ENCODE measurements at places on chromosomes 5 and 9.

DNA sequence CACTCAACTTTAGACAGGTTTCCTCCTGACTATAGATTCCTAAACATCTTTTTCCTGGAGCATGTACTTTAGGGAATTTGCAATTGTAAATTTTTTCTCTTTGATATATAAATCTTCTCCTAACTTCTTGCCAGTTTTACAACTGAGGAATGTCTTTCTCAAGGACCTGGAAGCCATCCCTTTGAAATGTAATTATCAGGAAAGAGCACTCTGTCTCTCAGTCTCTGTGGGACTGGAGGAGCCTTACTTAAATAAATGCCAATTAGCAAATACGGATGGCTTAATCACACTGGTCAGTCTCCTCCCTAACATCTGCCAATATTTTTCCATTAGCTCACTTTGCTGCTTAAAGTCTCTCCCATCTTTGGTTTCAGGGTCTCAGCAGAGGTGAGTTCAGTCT, 344.3 kb upstream of the ARRDC3 start:
- no peak for DNase-seq

DNA sequence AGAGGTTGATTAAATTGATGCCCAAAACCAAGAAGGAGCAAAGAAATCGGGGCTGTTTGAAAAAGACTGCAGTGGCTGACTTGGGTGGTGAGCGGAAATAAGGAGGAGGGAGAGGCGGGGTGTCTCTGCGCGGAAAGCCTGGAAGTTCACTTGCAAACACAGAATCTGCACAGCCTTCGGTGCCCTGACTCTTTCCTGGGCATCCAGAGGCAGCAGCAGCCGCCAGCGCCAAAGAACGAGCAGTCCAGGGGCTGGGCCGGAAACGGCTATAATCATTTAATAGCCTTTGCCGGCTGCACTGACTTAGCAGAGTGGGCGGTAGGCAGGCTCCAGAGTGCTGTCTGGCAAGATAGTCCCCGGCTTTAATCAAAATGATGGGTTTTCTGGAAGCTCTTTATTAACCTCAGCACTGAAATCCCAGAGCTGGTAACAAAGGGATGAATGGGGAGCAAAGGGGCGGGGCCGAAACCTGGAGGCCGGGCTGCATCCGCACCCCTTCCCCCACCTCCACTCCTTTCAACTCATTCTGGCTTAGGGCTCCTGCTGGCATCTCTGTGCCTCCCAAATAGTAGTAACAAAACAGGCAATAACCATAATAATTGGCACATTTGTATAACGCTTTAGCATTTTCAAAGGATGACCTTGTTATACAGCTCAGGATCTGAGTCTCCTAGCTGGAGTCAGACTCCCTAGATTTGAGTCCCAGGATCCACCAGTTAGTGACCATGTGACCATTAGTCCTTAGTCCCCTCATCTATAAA, 35.7 kb downstream of the PCDHAC2 start:
- peak; percentile 37 for DNase-seq

DNA sequence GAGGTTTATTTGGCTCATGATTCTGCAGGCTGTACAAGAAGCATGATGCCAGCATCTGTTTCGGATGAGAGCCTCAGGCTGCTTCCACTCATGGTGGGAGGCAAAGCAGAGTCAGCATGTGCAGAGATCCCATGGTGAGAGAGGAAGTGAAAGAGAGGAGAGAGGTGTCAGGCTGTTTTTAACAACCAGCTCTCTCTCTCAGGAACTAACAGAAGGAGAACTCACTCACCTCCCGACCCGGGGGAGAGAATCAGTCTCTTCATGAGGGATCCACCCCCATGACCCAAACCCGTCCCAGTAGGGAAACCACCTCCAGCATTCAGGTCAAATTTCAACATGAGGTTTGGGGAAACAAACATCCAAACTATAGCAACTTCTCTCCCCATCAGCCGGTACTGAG, 187.7 kb downstream of the ENC1 start:
- no peak for DNase-seq

GRCh38 chr5:132267166-132267739, 9.8 kb downstream of the PDLIM4 start:
- no peak for DNase-seq

DNA sequence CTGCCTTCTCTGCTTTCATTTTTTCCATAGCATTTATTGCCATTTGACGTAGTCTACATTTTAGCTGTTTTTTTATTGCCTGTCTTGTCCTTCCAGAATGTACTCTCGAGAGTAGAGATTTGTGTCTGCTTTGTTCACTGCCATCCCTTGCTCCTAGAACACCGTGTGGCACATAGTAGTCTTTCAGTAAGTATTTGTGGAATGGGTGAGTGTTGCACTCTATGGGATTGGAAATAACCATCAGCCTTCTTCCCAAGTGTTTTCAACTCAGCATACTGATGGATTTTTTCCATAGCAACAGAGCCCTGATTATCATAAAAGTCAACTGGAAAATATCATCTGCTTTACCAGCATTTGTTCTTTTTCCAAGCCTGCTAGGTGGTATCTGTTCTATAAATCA, 462.6 kb downstream of the ENC1 start:
- no peak for DNase-seq

GRCh38 chr5:65861830-65862241, 64.5 kb upstream of the ERBIN start:
- no peak for DNase-seq

DNA sequence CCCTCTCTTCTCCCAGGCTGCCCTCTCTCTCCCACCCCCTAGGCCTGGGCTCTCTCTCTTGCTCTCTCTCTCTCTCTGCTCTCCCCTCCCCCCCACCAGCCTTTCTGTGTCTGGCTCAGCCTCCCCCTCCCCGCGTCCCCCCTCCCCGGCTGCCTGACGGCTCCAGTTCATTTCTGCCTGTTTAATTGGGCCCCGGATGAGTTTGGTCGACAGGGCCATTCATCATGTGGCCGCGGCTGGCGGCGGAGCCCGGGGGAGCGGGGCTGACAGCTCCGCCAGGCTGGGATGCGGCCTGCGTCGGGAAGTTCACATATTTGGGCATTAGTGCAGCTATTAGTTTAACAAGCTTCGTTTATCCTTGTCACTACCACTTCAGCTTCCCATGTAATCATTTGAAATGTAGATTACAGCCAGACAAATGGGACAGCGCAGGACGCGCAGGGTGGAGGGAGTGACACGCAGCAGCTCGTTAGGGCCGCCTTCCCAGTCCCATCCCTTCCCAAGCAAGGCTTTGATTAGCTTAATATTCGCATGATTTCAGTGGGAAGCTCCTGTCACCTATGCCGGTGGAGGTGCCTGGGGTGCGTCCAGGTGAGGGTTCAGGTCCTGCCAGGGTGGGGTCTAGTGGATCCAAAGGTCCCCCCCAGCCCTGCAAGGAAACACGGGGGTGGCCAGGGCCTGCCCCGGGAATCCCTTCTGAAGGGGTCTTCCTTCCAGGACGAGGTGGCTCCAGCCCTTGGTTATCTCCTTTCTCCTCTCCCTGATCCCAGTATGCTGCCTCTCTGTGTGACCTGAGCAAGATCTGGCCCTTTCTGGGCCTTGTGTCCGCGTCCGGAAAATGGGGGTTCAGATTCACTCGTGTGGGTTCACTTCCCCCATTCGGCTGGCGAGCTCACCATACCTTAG, 214.8 kb downstream of the PAX5 start:
- DNase-seq = no peak

GRCh38 chr9:113042884-113043657, 13.5 kb downstream of the ZFP37 start:
- DNase-seq = no peak

- DNase-seq = no peak
Measured at GRCh38 chr9:14135421-14135820, 178.5 kb downstream of the NFIB start.

DNA sequence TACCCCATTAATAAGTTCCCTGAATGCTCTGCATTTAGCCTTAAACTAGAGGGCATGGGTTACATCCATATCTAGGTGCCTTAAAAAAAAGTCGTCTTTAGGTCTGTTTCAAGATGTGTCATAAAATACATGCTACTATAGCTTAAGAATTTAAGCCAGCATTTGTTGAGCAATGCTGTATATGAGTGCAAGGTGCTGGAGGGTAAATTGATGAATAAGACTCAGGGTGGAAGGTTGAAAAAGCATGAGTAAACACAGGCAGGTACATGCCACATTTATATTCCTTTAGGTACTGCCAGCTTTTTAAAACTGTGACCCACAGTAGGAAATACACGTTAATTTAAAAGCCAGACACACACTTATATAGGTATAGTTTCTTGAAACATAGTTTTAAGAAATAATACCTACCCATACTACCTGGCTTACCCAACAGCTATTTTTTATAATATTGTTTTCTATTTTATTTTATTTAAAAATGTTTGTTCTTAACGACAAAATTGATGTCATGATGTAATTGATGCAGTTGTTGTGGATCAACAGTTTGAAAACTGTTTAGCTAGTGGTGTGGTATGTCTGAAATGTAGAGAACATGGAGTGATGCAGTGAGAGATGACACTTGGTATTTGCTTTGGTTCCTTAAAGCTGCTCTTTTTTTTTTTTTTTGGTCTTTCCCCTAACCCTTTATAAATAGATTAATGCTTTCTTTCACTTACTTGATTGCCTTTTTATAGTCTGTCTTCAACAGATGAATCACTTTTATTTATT, 3.9 kb downstream of the HMGCR start:
- DNase-seq = no peak

DNA sequence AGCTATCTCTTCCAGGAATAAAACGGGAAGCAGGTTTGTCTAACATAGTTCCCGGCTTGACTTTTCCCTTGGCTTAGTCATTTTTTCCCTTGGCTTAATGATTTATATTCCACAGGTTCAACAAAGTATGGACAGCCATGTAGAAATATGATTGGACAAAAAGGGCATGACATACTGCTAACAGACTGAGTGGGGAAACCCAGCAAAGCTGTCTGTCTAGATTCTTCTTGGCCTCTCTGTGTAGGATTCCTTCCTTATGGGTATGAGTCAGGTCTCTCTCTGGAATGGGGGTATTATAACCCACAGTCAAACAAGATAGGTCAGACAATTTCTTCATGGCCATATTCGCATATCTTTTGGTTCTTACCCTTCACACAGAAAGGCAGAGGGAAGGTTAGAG, 5.7 kb upstream of the MTAP start:
- no peak for DNase-seq

- DNase-seq = peak; percentile 11
Measured at GRCh38 chr5:90020575-90021538, 388.7 kb downstream of the CETN3 start.

DNA sequence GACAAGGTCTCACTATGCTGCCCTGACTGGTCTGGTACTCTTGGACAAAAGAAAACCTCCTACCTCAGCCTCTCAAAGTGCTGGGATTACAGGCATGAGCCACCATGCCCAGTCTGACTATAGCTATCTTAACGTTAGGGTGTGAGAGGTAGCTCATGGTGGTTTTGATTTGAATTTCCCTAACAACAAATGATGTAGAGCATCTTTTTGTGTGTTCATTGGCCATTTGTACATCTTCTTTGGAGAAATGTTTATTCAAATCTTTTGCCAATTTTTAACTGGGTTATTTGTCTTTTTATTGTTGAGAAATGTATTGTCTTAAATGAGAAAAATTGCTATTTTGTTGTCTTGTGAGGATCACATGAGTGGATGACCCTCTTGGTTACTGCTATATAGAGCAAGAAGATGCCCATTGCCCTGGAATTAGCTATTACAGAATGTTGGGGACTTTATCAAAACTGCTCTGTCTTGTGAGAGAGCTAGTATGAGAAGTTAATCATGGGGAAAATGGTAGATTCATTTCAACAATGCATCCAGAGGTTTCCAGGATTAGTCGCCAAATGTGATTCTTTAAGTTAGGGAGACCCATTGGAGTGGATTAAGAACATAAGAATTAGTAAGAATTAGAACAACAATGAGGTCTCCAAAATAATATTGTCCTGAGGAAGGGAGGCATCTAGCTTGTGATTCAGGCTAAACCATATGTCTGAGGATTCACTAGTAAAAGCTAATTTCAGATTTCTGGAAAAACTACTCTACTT, 124.3 kb upstream of the MOCS2 start:
- no peak for DNase-seq

DNA sequence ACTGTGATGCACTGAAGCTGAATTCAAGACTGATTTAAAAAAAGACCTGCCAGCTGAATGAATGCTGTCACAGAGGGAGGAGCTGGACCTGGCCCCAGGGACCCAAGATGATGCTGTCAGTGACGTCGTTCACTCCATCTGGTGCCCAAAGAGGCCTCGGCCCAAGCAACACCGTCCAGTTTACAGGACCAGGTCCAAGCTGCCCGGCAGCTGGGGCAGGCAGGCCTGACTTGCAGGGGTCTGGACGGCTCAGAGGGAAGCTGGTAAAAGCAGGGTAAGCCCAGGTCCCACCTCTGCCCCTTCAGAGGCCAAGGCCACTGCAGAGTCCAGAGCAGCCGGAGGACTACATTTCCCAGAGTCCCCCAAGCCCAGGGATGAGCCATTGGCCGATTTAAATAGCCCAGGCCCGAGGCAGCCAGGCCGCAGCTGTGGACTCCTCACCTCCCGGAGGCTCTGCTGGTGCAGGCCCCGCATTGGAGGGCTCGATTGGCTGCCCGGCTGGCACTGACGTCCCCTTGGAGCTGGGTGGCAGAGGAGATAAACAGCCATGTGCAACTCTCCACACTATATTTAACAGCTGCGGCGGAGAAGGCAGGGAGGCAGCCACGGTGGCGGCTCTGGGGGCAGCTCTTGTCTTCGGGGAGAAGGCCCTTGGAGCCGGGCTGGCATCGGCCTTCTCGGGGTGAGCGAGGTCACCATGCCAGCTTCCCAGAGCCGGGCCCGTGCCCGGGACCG, at the start of gene PLPP7:
PLPP7 (plus strand) TSS at position 423 of the 735 bp plus-strand sequence; CDS start at position 698, 275 bp downstream.
- DNase-seq = peak; percentile 26

DNA sequence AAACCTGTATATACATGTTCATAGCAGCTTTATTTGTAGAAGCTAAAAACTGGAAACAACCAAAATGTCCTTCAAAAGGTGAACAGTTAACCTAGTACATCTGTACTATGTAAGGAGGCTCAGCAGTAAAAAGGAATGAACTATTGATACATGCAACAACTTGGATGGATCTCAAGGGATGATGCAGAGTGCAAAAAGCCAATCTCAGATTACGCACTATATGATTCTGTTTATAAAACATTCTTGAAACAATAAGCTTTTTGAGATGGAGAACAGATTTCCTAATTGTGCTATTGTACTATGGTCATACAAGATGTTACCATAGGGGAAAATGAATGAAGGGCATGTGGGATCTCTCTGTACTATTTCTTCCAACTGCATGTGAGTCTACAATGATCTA, 88.9 kb downstream of the PAM start:
- no peak for DNase-seq

GRCh38 chr9:99748266-99748665, 73.4 kb upstream of the NR4A3 start:
- DNase-seq = no peak

- DNase-seq = no peak
Measured at GRCh38 chr5:14251733-14252132, 108.6 kb downstream of the TRIO start.

GRCh38 chr9:25677301-25678146, 720 bp downstream of the TUSC1 start:
- no peak for DNase-seq
